ENCODE measurements at places on chromosomes 3 and 15.
A peak's percentile ranks its signal among the peaks of the same experiment; 100 is the strongest.

GRCh38 chr3:61626484-61626883 lies 65.1 kb downstream of the PTPRG start:
- DNase-seq, result no peak

DNA sequence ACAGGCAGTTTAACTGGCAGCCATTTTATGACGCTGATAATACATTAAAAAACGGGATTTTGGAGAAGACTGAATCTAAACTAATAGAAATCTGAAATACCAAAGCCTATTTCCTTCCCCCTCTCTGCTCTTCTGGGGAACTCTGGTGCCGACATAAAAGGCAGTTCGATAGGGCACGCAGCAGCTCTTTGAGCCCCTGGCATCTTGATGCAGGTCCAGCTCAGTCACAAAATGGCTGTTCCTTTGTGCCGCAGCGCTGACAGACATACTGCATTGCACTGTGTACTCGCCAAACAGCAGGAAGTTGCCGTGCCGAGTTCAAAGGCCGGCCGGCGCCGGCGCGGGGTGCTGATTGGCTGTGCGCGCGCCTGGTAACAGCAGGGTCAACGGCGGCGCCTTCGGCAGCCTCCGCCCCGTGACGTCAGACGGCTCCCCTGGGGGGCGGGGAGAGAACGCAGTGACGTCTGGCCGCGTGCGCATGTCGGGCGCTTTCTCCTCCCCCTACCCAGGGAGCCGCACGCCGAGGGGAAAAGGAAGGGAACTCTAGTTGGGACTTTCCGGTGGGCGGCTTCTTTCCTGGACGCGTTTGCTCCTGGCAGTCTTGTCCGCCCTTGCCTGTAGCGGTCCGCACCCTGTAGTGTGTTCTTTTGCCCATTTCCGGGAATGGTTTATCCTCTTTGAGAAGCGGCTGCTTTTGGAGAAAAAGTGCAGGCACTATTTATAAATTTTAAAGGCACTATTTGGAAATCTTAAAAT lies 4.0 kb downstream of the CHD2 start:
- DNase-seq, result peak; percentile 98

GRCh38 chr3:197103766-197104165 lies 74.1 kb upstream of the MELTF start:
- no peak for DNase-seq

GRCh38 chr15:96217983-96218382 lies 112.5 kb upstream of the NR2F2 start:
- no peak for DNase-seq

DNA sequence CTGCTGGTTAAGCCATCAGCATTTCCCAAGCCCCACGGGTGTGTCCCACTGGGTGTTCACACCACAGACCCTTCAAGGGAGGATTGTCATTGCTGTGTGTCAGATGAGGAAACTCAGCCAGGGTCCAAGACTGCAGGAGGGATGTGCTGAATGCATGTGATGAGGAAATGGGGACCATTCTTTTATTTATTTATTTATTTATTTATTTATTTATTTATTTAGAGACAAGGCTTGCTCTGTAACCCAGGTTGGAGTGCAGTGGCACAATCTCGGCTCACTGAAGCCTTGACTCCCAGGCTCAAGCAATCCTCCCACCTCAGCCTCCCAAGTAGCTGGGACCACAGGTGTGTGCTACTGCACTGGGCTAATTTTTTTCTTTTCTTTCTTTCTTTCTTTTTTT lies 20.8 kb downstream of the PIF1 start:
- no peak for DNase-seq

GRCh38 chr15:55654561-55655031 lies 66.5 kb upstream of the PYGO1 start:
- no peak for DNase-seq

DNA sequence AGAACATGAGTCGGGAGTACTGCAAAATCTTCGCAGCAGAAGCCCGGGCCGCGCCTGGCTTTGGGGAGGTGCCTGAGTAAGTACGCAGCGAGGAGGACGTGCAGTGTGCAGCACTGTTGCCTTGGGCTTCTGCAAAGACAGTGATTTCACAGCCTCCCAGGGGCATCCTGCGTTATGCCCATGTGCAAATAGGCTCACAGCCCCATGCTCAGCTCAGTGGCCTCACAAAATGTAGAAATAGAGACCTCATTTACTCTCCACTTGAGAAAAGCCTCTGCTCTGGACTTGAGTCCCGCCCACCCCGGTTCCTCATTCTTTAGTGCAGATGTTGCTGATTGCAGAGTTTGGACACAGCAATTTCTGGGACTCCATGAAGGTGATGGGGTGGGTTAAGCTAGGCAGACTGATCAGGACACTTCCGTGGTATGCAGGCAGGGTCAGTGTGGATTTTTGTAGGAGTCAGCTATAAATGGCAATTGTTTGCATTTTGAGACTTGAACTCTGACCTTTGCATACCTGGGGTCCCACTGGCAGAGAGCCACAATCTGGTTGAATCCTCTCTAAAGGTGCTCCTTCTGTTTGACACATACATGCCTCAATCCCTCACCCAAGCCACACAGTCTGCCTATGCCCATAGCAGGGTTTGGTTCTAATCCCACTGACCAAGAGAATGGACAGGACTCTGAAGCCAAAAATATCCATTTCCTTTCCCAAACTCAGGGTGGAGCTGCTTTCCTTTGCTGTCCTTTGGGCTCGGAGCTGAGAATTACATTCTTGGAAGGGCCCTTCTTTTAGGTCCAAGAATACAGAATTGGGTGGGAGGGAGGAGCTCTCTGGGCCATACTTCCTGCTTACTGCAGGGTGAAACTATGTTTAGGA lies 20.7 kb upstream of the SLC28A1 start:
- no peak for DNase-seq

- no peak for DNase-seq
Observed at GRCh38 chr3:140499114-140499757, 178.6 kb upstream of the TRIM42 start.

DNA sequence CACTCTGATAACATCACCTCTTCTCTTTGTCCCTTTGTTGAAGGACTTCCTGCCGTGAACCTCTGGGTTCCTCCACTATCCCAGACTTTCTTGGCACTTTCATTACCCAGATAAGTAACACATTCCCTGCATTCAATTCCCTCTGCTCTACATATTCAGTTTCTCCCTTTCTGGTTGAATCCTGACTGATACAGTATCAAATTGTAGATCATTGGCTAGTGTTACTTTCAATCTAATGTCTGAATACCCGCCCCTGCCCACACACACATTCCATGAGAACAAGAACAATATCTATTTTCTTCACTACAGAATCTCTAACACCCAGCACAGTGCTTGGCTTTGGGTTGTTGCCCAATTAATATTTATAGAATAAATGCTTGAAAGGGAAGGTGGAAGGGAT lies 163.5 kb downstream of the ABHD5 start:
- no peak for DNase-seq

DNA sequence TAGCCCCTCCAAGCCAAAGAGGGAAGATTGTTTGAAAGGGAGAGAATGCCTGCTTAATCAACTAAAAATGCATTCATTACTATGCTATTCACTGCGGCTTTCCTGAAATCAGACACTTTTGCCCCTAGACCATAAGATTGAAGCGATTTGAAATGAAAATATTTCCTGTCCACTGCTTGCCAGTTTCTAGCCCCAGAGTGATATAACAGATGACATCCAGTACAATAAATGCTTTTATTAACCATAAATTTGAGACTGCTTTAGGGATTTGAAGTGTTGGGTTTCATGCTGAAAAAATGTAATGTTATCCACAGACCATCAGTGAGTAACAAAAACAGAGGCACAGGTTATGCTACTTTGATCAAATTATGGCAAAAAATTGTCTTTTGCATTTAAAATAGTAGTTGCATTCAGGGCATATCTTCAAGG lies 14.1 kb downstream of the IL17RD start:
- DNase-seq, result no peak

Measured in CD4-positive, alpha-beta T cell treated with Interleukin-2 at 100 ng/mL for 4 hours (primary cell).